ENCODE measurements at places on chromosomes 1 and 21. TPM values are rescaled to one million over a fixed set of nuclear protein-coding genes. Genes with fewer than 3 reads are reported as not detected.

TSEN15 gene
- total RNA-seq, result 41.5 TPM

PADI1 gene
- total RNA-seq, result not detected

SLC26A9 gene
- 0.35 TPM for total RNA-seq

TRIM45 gene
- 6.9 TPM for total RNA-seq

TAL1 gene
- 4.4 TPM for total RNA-seq

MSH4 gene
- total RNA-seq, result 1.5 TPM

PSMB2 gene
- total RNA-seq, result 59.5 TPM

OR2M3 gene
- 1.4 TPM for total RNA-seq

MIXL1 gene
- not detected for total RNA-seq

ELF3 gene
- 0.21 TPM for total RNA-seq

DNA sequence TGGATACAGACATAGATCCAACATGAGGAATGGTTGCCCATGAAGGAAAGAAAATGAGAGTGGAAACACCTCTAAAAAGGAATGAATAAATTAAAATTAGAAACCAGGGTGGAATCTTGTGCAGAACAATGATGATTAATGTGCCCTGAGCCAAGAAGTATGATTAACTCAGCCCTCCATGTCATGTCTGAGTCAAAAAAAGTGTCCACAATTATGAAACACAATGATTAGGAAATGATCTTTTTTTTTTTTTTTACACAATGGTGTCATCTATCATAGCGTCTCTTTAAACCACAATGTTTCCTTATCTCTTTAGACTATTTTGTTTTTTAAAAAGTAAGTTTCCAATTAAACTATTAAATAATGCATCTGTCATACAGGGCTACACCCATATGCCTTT lies 78.9 kb upstream of the RAB4A start:
- DNase-seq, result no peak

GRCh38 chr1:53825306-53825705 lies 12.8 kb downstream of the NDC1 start:
- DNase-seq, result no peak

GRCh38 chr1:63871463-63871862 lies 97.6 kb downstream of the ROR1 start:
- no peak for DNase-seq

GRCh38 chr1:39501666-39502065 lies 10.2 kb downstream of the BMP8A start:
- DNase-seq, result no peak

GRCh38 chr21:43341378-43342161 lies 85.4 kb downstream of the SIK1 start:
- no peak for DNase-seq

- peak; percentile 70 for DNase-seq
Observed at GRCh38 chr1:205588636-205589035, 43.2 kb downstream of the ELK4 start.

DNA sequence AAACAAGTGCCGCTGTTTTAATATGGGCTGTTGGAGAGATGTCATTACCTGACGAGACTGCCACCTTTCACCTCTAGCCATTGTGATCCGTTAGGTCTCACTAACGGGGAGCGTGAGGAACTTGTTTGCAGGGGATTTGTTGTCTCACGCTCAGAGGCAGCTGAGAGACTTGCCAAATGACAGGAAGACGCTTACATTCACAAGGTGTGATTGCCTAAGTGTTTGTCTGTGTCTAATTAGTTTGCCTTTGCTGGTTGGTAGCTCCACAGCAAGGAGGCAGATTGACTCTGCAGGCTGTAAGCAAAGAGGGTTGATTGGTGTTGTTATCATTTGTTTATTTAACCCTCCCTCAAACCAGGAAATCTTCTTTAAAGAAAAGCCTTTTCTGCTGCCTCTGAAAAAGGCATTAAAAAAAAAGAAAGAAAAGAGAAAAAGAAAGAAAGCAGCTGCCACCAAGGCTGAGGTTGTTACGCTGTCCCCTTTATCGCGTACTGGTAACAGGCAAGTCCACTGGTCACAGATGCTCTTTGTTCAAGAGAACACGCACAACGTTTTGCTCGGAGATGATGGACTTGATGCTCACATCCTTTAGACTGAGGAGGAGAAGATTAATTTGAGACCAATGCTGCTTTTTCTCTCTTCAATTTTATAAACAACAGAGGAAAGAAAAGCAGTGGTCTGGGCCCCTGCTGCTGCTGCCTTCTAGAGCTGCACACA lies 203.9 kb downstream of the ZNF326 start:
- DNase-seq, result no peak

DNA sequence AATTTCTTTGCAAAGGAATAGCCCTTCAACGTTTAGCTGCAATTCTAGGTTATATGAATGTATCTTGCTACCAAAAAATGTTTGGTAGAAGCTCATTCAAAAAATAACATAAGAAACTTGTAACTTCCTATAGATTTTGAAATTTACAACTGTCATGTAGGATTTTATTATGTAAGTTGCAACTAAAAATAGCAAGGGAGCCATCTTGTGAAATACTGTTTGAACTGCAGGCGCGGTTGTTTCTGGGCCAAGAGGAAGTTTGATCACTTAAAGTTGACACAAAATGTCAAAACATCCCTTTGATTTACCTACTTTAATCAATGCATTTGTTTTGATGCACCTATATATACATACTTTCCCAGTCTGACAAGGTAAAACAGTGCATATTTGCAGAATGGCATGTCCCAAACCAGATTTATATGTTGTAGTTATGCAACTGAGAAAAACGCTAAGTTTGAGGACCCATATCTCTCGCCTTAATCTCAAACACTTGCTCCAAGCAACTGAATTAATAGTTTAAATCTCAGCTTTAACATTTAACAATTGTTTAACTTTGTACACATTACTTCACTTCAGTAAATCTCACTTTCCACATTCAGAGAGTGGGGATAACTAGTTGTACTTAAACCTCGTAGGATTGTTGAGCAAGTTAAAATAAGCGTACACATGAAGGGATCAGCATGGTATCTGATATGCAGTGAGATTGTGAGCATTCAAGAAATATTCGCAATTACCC lies 63.9 kb downstream of the KCNK2 start:
- DNase-seq, result no peak

GRCh38 chr1:23726686-23727085 lies 16.6 kb upstream of the ELOA start:
- DNase-seq, result no peak

DNA sequence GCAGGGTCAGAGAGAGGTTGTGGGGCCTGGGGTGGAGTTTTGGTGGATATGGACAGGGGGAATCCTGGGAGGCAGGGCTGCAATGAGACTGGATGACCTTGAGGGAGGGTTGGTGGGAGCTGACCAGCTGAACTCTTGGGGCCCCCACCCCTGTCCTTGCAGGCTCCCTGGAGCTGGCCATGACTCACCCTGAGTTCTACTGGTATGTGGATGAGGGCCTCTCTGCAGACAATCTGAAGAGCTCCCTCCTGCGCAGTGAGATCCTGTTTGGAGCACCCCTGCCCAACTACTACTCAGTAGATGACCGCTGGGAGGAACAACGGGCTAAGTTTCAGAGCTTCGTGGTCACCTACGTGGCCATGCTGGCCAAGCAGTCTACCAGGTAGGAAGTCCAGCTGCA lies 23.6 kb downstream of the DISP3 start:
- DNase-seq, result no peak

DNA sequence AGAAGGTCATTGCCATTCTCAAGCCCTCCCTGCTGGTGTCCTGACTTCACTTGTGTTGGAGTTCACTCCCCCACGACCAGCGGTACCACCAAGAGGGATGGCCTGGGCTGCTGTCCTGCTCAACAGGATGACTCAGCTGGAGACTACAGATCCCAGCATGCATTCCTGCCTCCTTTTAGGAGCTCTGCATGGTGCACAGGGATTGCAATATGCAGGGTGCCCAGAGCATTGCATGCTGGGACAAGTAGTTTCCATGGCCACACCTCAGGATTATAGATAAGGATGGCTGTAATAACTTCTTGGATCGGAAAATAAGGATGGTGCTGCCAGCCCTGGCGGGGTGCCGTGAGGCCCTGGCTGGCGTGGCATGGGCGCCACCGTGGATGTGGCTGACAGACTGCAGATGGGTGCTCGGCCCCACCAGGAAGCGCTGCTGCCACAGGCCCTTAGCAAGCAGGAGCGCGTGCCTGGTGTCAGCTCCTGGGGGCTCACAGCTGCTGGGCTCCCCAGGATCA lies 150.0 kb downstream of the CASZ1 start:
- peak; percentile 49 for DNase-seq

DNA sequence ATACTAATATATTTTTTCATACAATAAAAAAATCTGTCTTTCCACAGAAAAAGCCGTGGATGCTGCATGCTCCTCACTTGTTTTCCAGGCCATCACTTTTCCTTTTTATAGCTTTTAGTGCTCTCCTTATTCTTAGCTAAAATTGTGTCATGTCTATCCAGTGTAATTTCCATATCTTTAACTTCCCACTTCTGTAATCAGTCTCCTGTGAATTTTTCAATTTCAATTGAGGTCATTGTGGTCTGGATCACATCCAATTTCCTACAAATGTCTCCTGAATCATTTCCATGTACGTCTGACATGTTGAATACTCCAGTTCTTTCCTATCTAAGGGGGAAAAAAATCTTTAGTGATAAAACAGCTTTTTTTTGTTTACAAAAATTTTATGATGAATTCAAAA lies 838.2 kb upstream of the B3GALT2 start:
- DNase-seq, result no peak

GRCh38 chr1:230189341-230189740 lies 122.3 kb downstream of the GALNT2 start:
- DNase-seq, result no peak

DNA sequence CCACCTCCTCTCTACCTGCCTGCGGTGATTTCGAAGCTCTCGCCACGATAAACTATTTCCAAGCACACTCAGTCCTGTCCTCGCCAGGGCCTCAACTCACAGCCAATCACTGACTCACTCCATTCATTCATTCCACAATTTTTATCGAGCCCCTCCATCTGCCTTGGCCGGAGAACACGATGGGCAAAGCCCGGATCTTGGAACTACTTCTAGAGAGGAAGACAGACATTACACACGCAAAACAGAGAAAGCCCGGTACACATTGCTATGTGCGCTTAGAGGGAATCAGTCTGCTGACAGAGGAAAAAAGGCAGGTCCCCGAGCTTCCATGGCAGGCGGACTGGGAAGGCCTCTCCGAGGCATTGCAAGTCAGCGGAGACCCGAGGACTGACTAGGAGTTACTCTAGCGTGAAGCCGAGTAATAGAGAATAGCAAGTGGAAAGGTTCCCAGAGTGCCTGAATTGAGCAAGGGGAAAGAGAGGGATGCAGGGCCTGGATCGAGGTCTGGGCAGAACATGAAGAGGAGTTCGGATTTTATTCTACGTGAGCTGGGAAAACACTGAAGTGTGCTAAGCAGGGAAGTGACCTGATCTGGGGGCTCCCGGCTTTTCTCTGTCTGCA lies 54.2 kb upstream of the DNAJC6 start:
- peak; percentile 35 for DNase-seq

DNA sequence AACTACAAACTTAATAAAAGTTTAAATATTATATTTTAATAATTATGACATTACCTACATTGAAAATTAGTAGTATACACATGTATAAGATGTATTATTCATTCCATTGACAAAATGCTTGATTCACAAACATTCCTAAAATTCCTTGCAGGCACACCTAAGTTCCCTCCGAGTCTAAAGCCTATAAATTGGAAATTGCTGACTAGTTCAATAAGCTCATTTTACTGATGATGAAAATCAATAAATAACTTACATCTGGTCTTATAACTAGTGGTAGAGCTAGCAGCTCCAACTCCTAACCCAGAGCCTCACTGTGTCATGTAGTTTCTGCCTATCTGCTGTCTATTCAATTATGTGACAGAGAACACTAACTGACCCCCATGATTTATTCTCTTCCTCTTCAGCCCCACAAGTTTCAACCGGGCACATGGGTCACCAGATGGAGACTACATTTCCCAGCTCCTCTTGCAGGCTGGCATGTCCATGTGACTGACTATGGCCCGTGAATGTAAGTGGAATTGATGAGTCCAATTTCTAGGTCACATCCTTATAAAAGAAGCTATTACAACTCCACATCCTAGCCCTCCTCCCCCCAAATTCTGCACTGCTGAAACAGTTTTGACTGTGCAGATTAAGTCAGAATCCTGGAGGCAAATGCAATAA lies 29.6 kb upstream of the LRRC8D start:
- no peak for DNase-seq
